ENCODE measurements at places on chromosomes 13 and 19.

DNA sequence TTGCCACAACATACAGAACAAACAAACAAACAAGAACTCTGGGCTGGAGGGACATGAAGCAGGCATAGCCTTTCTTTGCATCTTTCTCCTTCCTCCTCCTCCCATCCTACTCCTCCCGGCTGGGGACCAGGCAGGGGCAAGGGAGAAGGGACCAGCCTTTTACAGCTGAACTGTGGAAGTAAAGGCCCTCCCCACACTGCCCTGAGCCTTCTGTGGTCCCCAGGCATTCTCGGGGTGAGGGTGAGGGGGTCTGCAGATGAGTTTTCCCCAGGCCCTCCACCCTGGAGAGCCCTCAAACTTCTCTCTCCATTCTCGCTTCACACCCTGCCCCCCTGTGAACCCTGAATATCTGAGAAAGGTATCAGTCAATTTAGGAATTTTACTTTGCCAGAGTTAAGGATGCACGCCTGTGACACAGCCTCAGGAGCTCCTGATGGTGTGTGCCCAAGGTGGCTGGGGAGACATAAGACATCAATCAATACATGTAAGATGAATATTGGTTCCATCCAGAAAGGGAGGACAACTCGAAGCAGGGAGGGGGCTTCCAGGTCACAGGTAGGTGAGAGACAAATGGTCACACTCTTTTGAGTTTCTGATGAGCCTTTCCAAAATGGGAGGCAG lies 170.9 kb downstream of the COL4A1 start:
- no peak for DNase-seq

DNA sequence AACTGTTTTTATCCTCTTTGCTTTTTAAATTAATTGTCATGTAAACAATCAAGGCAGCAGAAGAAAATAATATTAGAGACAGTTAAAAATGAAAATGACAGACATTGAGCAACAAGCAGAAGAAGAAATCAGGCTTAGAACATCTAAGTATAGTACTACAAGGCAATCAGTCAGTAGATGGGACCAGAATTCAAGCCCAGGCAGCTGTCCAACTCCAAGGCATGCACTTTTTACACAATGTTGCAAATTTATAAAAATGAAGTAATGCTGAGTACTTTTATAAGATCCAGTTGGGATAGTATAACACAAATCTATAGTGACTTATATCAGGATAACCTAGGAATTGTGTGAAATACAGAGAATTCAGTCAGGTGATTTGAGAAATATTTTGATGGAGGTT lies 2815.8 kb downstream of the PCDH9 start:
- no peak for DNase-seq

DNA sequence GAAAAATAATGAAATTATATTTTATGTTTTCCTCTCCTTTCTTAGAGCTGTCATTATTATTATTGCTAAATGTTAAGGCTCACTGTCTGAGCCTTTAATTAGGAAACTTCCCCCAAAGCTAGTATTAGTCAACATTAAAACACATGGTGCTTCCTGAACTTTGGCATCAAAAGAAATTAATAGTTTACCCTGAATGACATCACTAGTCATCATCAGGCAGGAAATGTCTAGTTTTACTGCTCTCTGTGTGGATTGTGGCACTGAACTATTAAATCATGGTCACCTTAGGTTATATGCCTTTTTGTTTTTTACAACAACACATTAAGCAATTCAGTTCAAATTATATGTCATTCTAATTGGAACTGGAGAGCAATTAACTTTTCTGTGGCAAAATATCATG lies 595.5 kb downstream of the SLITRK1 start:
- no peak for DNase-seq

GRCh38 chr19:16627193-16627927 lies 644 bp downstream of the MED26 start:
- peak; percentile 10 for DNase-seq

DNA sequence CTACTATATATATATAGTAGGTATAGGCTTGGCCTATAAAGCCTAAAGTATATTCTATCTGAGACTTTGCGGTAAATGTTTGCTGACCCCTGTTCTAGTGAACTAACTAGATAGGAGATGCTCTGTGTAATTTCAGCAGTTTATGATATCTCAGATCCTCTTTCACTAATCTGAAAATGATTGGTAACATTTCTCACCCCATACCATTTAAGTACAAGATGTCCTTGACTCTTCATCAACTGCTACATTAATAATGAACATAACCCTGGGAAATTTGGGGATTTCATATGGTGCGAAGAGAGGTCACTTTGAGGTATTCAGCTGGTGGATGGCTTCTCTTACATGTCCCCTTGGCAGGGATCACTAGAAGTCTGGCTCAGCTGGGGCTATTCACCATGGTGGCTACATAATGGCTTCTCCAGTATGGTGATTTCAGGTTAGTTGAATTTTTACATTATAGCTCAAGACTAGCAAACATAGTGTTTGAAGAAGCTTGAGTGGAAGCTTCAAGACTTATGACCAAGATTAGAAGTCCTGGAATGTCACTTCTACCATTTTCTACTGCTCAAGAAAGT lies 103.6 kb upstream of the MYCBP2 start:
- DNase-seq, result no peak

Measured in T-helper 9 cell (primary cell).